Activated CD4-positive, alpha-beta T cell treated with anti-CD3 and anti-CD28 coated beads, Interleukin-2, amount 10 ng/mL, durations not matched to agents 7 days and 5 days (primary cell): ENCODE measurements at places on chromosomes 1 and 21. TPM values are rescaled to one million over a fixed set of nuclear protein-coding genes. Genes with fewer than 3 reads are reported as not detected.

Gene NCAM2
- total RNA-seq, result not detected

Gene PLXNA2
- 1.1 TPM for total RNA-seq

Gene FAM110D
- not detected for total RNA-seq

Gene UROD
- 66.4 TPM for total RNA-seq

Gene BRDT
- not detected for total RNA-seq

Gene DPT
- total RNA-seq, result not detected

Gene OR6N2
- not detected for total RNA-seq

Gene ETV3L
- total RNA-seq, result not detected

Gene TAS1R3
- total RNA-seq, result 3.7 TPM

Gene PRELP
- not detected for total RNA-seq

Gene TRPM2
- total RNA-seq, result 13.9 TPM

Gene PCP4L1
- total RNA-seq, result not detected

Gene HES3
- total RNA-seq, result not detected

Gene VWA5B1
- 0.15 TPM for total RNA-seq
